ENCODE measurements at places on chromosomes 2 and 18.

DNA sequence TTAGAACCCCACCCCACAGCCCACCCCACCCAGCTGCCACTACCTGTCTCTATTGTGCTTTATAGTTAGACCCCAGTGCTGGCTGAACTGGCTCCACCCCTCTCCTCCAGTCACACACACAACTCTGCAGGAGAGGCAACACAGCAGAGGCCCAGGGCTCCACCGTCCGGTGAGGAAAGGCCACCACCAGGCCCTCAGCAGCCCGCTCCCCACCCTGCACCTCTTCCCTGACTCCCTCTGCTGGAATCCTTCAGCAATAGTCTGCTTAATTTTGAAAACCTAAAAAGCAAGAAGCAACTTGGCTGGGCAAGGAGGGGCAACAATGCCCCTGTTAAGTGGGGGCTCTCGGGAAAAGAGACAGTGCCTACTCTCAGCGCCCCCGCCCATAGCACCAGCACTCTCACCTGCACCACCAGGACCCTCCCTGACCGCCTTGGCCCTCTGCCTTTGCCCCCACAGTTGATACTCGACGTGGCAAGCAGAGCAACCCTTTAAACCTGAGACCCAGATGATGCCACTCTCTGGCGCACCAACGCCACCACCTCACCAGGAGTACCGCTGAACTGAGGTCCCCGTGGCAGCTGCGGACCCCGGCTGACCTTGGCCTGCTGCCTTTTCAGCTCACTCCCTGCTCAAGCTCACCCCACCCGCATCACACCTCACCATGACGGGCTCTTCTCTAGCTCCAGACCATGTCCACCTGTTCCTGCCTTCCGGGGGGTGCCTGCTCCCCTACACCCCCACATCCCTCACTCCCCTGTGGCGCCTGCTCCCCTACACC, 45.7 kb downstream of the NDUFA10 start:
- H3K4me3 ChIP-seq = no peak overlapping the region
- H3K4me1 ChIP-seq = no peaks in the 10 kb centered on the region
- no peaks in the 10 kb centered on the region for H3K36me3 ChIP-seq
- DNase-seq = no peak
- H3K27ac ChIP-seq = no peak overlapping the region

GRCh38 chr2:235677937-235678336, 184.1 kb downstream of the AGAP1 start:
- no peaks in the 10 kb centered on the region for H3K27me3 ChIP-seq
- no peaks in the 10 kb centered on the region for H3K36me3 ChIP-seq
- H3K27ac ChIP-seq = no peak overlapping the region
- no peak overlapping the region for H3K4me3 ChIP-seq

- H3K27me3 ChIP-seq = no peaks in the 10 kb centered on the region
- no peak overlapping the region for H3K4me3 ChIP-seq
- no peak overlapping the region for H3K27ac ChIP-seq
These were observed 254.0 kb upstream of the FSIP2 start for GRCh38 chr2:185484602-185485001.

DNA sequence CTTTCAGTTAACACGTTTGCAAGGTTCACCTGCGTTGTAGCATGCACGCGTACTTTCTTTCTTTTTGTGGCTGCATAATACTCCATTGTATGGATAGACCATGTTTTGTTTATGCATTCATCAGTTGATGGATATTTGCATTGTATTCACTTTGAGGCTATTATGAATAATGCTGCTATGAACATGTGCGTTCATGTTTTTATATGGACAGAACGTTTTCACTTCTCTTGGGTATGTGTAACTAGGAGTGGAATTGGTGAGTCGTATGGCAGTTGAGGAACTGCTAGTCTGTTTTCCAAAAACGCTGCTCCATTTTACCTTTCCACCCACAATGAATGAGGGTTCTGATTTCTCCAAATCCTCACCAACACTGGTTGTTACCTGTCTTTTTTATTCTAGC, 244.3 kb downstream of the GLI2 start:
- no peaks in the 10 kb centered on the region for H3K4me1 ChIP-seq
- DNase-seq = no peak
- H3K27me3 ChIP-seq = no peaks in the 10 kb centered on the region
- no peak overlapping the region for H3K27ac ChIP-seq
- H3K4me3 ChIP-seq = no peak overlapping the region

DNA sequence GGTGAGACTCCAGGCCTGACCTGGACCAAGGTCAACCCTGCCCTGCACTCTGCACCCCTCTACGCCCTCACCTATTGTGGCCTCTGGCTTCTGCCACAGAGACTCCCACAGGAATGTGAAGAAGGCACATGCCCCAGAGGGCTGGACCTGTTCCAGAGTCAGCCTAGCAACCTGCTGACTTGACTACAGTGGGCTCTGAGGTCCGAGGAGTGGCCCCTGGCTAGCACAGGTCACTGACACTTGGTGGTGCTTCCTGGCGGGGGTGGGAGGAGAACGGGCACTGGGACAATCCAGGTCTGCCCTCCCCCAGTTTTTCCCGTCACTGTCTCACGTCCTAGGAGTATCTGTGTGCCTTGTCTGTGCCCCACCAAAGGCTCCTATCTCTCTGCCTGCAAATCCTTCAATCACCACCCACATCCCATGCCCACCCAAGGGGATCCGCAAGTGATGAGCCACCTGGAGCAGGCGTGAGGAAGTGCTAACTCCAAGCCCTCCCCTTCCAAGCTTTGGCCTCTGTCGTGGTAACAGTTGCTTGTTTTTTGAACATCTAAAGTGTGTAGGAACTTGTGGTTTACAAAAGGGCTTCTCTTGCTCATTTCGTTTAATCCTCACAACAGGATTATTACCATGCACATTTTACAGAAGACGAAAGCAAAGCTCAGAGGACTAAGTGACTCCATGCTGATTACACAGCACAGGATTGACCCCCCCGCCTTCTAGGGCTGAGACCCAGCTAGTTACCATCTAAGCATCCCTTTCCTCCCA, 86.2 kb downstream of the MCFD2 start:
- H3K4me3 ChIP-seq = no peak overlapping the region
- no peaks in the 10 kb centered on the region for H3K36me3 ChIP-seq
- no peaks in the 10 kb centered on the region for H3K4me1 ChIP-seq
- DNase-seq = no peak

DNA sequence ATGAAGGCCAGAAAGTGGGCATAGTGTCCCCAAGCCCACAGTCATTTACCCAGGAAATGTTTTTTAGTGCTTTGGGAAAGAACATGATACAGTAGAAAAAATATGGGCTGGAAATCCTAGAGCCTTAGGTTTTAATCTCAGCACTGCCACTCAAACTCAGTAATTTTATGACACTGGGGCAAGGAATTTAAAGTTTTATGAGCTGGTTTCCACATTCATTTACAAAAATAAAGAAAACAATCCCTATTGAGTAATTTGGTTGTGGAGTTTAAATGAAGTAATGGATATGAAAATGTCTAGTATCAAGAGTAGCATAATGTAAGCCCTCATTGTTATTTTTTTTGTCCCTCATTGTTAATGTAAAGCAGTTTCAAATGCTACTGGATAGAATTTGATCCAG, 51.5 kb upstream of the FRZB start:
- H3K27ac ChIP-seq = no peak overlapping the region
- peaks cover 8% of the 10 kb centered on the region for H3K36me3 ChIP-seq
- no peaks in the 10 kb centered on the region for H3K4me1 ChIP-seq
- DNase-seq = no peak
- no peaks in the 10 kb centered on the region for H3K27me3 ChIP-seq

- H3K27ac ChIP-seq = no peak overlapping the region
- no peaks in the 10 kb centered on the region for H3K4me1 ChIP-seq
- H3K36me3 ChIP-seq = no peaks in the 10 kb centered on the region
- no peak overlapping the region for H3K4me3 ChIP-seq
These were observed 11.3 kb upstream of the VRK2 start for GRCh38 chr2:58035352-58035751.

DNA sequence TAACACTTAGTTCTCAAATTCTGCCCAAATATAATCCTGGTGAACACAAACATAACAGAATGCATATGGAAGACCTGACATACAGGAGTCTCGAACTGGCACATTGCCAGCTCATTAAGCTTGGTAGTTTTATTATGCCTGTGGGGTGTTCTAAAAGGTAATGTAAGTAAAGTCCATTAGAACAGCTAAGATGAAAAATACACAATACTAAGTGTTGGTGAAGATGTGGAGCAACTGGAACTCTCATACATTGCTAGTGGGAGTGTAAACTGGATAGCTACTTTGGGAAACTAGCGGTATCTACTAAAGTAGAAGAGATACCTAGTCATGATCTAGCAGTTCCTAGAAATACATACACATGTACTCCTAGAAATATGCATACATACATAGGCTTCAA, 24.3 kb upstream of the RAB10 start:
- H3K4me1 ChIP-seq = peaks cover 36% of the 10 kb centered on the region
- no peaks in the 10 kb centered on the region for H3K36me3 ChIP-seq
- H3K27me3 ChIP-seq = no peaks in the 10 kb centered on the region
- peak overlapping the region; percentile 36 for H3K27ac ChIP-seq

- H3K4me1 ChIP-seq = no peaks in the 10 kb centered on the region
- H3K27me3 ChIP-seq = no peaks in the 10 kb centered on the region
- H3K4me3 ChIP-seq = no peak overlapping the region
These were observed 10.5 kb upstream of the CLIP4 start for GRCh38 chr2:29104688-29105087.

DNA sequence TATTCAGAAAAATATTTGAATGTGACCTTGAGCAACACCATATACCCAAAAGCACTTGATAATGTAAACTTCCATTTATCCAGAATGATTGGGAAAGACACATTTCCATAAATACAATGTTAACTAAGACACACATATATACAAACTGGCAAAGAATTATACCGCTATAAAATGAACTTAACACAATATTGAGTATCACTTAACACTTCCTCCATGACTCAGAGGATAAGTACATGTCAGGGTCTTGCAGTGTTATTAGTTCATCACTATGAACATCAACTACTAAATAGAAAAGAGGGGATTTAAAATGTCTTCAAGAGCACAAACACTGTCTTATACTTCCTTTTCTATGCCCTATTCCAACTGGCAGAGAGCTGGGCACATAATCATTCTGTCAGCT, 18.6 kb downstream of the WDSUB1 start:
- peaks cover 11% of the 10 kb centered on the region for H3K4me1 ChIP-seq
- no peak for DNase-seq
- no peaks in the 10 kb centered on the region for H3K27me3 ChIP-seq
- no peak overlapping the region for H3K27ac ChIP-seq
- peaks cover 4% of the 10 kb centered on the region for H3K36me3 ChIP-seq

- no peaks in the 10 kb centered on the region for H3K27me3 ChIP-seq
- no peaks in the 10 kb centered on the region for H3K36me3 ChIP-seq
- no peaks in the 10 kb centered on the region for H3K4me1 ChIP-seq
These were observed 184.7 kb downstream of the MREG start for GRCh38 chr2:215828528-215829184.
